ENCODE measurements at places on chromosomes 3 and 15.
A peak's percentile ranks its signal among the peaks of the same experiment; 100 is the strongest.

DNA sequence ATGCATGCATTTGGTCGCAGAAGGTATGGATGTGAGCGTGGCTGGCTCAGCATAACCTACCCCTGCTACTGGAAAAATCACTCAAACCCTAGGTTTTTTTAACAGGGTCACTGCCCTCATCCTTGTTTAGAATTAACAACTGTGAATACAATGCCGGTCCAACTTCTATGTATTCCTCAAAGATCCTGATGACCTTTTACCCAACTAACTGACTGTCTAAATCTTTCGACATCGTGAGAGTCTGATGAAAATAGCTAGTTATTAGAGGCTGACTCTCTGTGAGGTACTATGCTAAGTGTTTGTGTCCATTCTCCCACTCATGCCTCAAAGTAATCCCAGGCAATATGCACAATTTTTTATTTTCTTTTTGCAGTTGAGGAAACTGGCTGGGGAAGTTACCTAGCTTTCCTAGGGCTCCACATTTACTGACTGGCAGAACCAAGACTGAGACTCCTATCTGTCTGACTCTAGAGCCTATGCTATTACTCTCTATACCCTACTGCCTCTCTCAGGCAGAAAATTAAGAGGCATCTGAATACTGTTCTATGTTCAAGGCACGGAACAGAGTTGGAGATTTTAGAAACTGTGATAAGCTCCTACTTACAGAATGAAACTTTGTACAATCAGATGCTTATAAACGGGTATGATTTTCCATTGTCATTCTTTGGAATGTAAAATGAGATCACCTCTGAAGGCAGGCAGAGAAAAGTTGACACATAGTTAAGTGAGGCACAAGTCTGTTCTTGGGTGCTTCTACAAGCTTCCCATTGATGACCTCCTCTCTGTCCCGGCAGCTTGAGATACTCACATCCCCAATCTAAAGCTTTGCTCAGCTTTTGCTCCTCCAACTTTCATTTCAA is 56.4 kb downstream of the FILIP1L start:
- no peak for DNase-seq

DNA sequence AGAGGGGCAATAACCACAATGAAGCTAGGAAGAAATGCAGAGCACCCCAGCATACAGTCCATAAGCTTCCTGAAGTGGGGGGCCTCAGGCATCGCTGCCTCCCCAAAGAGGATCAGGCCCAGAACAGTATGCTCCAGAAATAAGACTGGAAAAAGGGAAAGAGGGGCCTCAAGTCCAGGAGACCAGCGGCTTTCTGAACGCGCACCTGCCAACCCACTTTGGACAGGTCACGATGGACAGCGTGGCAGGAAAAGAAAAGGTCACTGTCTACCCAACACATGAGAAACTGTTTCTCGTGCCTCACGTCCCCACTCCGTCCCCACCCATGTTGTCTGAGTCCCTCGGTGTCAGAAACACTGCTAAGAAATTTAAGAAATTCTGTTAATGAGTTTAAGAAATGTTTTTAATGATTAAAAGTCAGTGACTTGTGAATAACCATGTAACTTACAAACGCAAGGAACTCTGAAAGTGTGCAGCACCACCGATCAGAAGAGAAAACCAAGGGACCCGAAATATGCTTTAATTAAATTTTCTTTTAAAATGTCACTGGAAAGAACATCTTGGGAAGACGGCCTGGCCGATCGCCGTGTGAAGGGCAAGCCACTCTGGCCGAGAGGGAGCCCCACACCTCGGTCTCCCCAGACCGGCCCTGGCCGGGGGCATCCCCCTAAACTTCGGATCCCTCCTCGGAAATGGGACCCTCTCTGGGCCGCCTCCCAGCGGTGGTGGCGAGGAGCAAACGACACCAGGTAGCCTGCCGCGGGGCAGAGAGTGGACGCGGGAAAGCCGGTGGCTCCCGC is 1.7 kb upstream of the PPARG start:
- peak; percentile 26 for DNase-seq

DNA sequence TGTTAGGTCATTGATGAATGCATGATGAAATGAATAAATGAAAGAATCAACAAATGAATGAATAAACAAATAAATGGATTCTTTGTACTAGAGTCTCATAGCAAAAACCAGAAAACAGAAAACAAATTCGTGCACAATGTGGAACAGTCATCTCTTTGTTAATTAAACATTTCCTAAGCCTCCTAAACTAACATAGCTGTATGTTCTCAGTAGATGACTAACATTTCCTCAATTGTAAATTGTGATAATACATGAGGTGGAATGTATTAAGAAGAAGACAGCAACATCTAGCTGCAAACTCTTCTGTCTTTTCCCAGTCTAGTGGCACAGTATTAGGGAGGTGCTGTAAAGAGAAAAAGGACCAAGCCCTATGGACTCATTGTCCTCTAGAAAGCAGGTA is 1021.0 kb downstream of the MCTP2 start:
- DNase-seq = no peak

GRCh38 chr3:39147711-39148434 is 5.5 kb downstream of the CSRNP1 start:
- peak; percentile 67 for DNase-seq

- no peak for DNase-seq
Observed at GRCh38 chr3:197017003-197017402, 12.6 kb downstream of the MELTF start.

DNA sequence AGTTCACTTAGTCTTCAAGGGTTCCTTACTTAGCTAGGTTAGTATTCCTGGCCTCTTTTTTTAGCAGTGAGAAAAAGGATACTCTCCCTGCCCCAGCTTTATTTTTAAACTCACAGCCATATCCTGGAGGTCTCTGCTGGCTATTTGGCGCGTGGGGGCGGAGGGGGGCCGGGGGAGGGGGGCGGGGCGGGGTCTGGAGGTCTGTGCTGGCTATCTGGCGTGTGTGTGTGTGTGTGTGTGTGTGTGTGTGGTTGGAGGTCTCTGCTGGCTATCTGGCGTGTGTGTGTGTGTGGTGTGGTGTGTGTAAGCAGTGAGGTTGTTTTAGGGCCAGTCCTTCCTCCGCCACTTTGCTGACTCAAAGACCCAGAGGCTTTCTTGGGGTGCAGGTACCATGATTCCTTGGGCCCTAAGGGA is 579 bp upstream of the PLAAT1 start:
- no peak for DNase-seq

DNA sequence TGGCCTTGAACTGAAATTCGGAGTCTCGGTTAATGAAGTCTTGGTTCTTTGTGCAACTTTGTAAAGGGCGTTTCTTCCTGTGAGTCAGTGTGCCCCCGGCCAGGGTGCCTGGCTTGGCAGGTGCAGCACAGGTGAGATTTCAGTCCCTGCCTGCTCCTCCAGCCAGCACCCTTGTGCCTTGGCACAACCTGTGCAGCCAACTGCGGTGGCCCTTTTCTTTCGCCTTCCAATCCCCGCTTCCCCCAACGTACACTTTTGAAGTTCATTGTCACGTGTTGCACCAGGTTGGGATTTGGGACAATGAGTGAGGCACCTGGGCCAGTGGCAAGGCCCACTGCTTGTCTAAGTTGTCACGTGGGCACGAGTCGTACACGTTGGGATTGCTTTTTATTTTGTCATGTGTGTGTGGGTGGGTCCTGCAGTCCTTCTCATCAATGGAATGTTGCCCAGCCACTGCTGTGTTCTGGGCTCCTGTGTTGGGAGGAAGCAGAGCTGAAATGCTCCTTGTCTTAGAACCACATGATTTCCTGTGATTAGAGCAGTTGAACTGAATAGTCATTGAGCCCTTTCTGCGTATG is 242.9 kb upstream of the BHLHE40 start:
- peak; percentile 61 for DNase-seq

- DNase-seq = no peak
Observed at GRCh38 chr15:52745326-52746161, 44.6 kb downstream of the ONECUT1 start.

DNA sequence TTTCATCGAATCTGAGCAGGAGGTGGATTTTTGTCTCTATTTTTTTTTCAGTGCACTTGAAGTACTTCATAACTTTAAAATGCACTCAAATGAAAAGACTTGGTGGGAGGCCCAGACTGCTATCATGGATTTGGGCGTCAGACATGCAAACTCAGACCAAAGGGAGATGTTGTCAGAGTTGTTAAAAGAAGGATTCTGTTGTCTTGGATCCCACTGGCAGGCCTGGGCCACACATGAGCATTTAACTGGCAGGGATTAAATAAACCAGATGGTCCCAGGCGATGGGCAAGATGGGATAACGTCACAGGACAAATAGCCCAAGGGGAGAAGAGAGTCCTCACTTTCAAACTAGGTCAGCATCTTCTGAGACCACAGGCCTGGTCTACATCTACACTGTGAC is 15.4 kb downstream of the RTP1 start:
- DNase-seq = no peak

- DNase-seq = no peak
Observed at GRCh38 chr15:74519311-74519710, 21.7 kb upstream of the ARID3B start.

- no peak for DNase-seq
Observed at GRCh38 chr3:64467255-64467944, 220.4 kb downstream of the ADAMTS9 start.

DNA sequence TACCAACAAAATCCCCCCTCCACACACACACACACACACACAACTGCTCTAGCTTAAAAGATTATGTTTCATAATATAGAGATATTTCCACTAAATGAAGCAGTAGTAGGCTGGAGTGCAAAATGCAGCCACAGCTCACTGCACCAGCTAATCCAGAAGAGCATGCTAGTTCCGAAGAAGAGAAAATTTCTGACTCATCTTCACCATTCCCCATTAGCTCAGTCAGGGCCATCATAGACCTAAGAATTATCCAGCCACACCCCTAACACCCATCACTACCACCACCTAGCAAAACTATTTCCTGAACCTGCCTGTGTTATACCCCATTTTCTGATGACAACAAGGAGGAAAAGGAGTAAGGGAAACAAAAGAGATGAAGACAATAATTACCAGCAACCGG is 67.1 kb upstream of the UBE2E2 start:
- no peak for DNase-seq

GRCh38 chr3:37243820-37244748 is 69.7 kb upstream of the LRRFIP2 start:
- DNase-seq = peak; percentile 81

DNA sequence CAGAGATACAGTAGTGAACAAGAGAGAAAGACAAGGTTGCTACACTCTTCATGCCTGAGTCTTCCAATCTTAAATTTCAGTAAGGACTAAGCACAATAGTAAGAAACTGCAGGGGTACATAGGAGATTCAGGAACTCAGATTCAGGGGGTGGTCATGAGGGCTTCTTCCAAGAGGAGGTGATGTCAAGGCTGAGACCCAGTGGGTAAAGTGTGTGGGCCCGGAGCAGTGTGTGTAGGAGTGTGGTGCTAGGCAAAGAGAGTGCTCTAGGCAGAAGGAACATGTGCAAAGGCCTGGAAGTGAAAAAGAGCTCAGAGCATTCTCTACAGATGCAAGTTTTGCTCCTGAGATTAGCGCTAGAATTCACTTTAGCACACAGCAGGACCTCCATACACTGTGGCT is 102.9 kb upstream of the SPATA12 start:
- DNase-seq = peak; percentile 63

- no peak for DNase-seq
Observed at GRCh38 chr3:87615506-87615905, 339.1 kb upstream of the POU1F1 start.

GRCh38 chr3:182716114-182716688 is 77.1 kb upstream of the ATP11B start:
- DNase-seq = no peak

DNA sequence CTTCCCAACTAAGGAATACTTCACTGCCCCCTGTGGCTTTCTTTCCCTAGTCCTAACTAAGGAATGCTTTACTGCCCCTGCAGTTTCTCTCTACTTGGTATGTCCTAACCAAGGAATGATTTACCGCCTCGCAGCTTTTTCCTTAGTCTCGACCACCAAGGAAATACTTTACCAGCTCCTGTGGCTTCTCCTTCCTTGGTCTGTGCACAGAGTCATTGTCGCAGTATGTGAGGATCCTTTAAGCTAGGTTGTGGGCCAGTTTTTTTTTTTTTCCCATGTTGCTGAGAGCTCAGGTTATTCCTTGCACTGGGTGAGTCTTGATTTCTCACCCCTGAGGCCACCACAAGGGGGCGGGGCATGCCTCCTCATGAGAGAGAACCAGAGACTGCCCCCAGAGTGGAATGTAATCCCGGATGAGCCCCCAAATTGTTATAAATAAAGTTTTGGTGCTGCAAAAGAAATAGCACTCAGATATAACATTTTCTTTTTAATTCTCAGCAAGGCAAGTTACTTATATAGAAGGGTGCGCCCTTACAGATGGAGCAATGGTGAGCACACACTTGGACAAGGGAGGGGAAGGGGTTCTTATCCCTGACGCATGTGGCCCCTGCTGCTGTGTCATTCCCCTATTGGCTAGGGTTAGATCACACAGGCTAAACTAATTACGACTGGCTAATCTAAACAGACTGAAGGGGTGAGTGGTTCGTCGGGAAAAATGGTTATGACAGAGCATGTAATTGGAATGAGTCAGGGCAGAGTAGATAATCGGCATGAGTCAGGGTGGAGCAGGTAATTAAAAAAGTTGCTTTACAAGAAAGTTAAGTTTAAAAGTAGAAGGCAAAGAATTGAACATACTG is 27.0 kb downstream of the NDUFB4 start:
- peak; percentile 53 for DNase-seq

- DNase-seq = no peak
Observed at GRCh38 chr15:59751552-59752413, 62.7 kb upstream of the BNIP2 start.

DNA sequence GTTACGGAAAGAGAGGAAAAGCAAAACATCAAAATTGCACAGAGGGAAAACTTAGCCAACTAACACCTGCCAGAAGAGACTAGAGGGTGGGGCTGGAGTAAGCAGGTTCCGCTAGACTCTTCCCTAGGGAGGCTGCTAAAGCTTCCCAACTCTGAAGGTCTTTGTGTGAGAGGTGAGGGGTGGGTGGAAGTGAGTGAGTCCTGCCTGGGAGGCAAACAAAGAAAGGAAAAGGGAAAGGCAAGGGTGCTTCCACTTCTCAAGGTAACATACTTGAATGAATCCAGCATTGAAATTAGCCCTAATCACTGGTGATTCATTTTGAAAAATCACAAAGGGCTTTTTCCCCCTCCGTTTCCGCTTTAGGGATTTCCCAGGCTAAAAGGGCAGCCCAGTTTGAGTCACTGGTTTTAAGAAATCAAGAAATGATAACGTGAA is 220.5 kb upstream of the ADAMTS9 start:
- no peak for DNase-seq

GRCh38 chr3:21919383-21919782 is 168.4 kb upstream of the ZNF385D start:
- no peak for DNase-seq

DNA sequence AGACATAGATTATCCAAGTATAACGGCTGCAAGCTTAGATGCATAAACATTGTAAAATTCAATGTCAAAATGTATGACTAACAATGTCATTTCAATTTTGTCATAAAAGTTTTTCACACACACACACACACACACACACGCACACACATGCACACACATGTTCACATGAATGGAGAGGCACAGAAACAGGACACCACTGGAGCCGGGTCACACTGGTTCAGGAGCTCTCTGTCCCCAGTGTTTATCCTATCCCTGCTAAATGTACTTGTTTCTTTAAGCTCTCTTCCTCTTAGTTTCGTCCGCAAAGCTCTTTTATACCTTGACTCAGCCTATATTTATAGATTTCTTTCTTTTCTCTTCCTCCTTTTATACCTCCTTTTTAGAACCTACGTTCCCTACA is 249.9 kb downstream of the CADPS start:
- no peak for DNase-seq
